ENCODE measurements at places on chromosomes 2 and 18.

DNA sequence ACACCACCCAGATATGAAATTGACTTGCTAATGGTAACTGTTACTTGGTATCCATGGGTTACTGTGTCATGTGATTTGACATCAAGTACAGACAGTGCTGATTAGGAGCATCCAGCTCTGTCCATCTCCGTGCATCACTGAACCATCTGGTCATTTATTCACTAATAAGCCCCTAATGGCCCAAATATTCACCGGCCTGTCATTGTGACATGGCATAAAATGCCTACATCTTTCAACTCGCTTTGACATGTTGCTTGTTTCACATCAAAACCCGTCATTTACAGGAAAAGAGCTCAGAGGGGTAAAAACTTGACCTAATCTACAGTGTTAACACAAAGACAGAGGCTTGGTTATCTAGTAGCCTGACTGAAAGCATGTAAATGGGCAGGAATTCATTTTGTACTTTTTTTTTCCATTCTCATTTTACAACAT is 308.9 kb upstream of the ATP5MC3 start:
- DNase-seq: no peak

- no peak for DNase-seq
These were observed 103.7 kb downstream of the CCDC85A start for GRCh38 chr2:56287508-56287907.

DNA sequence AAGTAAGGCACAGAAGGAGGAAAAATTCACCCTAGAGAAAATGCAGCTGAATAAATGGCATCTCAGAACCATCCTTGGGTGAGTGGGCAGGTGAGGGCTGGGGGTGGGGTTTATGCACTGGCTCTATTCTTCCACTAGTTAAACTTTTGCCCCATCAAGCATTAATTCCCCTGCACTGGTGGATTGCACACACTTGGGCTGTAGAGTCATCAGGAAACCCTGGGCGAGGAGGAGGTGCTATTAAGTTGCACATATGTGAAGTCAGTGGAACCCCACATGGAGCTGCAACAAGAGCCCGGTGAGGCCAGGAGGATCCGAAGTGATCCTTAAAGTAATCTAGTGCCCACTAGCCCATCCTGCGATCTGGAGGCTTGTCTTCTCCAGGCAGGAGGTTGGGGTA is 6.8 kb upstream of the DNAJB2 start:
- no peak for DNase-seq

DNA sequence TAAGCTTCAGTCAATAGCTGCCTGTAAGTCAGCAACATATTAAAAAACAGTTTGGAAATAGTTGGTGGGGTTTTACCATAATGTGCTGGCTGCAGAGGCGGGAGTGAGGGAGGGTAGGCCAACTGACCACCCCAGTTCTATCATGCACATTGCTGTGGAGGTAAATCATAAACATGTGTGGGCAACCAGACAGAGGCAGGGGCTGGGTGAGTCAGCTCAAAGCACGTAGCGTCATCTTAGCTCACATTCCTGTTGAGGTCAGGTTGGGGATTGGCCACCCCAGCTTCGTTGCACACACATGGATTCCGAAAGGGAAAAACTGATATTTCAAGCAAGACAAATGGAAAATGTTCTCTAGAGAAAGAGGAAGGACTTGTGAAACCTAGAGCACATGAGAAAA is 19.5 kb downstream of the GPR45 start:
- no peak for DNase-seq

GRCh38 chr2:179626261-179626660 is 235.2 kb downstream of the ZNF385B start:
- DNase-seq: no peak

GRCh38 chr18:24584813-24585212 is 124.4 kb downstream of the HRH4 start:
- no peak for DNase-seq

DNA sequence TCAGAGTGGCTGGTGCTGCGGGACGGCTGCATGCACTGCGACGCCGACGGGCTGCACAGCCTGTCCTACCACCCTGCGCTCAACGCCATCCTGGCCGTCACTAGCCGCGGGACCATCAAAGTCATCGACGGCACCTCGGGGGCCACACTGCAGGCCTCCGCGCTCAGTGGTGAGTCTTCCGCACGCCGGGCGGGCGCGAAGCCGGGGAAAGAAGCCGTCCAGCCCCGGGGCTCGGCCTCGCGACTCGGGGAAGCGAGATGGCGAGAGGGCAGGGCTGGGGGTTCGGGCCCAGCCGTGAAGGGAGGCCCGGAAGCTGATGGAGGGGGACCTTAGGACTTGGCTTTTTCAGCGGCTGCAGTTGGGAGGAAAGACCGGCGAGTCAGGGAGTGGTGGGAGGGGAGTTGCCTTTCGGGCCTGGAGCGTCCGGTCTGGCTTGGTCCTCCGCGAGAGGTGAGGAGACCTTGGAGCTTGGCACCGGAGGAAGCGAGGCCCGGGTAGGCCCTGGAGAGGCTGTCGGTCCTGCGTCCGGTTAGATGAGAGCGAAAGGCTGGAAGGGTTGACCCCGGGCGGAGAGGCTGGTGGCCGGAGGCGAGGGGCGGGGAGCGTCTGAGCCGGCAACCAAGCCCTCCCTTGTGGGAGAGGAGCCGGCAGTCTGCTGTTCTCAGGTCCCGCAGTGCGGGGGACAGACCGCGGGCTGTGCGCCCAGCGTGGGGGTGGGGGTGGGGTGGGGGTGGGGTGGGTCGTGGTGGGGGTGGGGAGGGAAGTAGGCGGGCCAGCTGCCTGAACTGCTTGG is 691 bp downstream of the BIRC6 start:
- no peak for DNase-seq

- no peak for DNase-seq
These were observed 15.9 kb upstream of the KLHL30 start for GRCh38 chr2:238122287-238123217.

- DNase-seq: no peak
These were observed 94.8 kb upstream of the OTOS start for GRCh38 chr2:240235149-240235803.

- no peak for DNase-seq
These were observed 1355.1 kb upstream of the ZEB2 start for GRCh38 chr2:145875016-145875415.

DNA sequence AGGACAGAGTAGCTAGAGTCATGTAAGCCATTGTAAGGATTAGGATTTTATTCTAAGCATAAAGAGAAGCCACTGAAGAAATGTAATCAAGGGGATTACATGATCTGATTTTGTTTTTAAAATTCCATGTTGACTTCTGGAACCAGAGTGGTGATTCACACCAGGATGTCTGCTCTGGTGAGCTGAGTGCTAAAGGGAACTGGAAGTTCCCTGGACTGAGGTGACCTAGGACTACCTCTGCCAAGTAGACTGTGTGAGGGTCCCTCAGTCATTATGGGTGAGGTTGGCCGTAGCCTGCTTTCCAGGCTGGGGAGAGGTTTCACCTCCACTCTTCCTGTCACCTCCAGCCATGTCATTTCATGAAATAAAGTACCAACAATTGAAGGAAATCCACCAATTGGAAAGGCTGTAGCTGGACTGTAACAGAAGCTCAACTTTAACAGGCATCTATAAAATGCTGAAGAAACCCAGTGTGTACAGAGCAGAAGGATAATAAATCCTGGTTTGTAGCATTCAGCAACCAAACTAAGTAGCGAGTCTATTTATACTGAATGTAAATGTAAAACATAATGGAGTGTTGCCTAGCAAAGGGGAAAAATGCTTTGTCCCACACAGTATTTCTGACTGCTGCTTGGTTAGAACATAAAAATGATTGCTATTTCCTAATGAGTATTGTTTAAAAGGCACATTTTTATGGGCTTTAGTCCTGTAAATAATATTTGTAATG is 507.4 kb upstream of the PKDCC start:
- DNase-seq: no peak

- no peak for DNase-seq
These were observed 159.9 kb downstream of the PRPF40A start for GRCh38 chr2:152557273-152557888.

GRCh38 chr2:241811952-241812729 is 3.1 kb downstream of the NEU4 start:
- no peak for DNase-seq

DNA sequence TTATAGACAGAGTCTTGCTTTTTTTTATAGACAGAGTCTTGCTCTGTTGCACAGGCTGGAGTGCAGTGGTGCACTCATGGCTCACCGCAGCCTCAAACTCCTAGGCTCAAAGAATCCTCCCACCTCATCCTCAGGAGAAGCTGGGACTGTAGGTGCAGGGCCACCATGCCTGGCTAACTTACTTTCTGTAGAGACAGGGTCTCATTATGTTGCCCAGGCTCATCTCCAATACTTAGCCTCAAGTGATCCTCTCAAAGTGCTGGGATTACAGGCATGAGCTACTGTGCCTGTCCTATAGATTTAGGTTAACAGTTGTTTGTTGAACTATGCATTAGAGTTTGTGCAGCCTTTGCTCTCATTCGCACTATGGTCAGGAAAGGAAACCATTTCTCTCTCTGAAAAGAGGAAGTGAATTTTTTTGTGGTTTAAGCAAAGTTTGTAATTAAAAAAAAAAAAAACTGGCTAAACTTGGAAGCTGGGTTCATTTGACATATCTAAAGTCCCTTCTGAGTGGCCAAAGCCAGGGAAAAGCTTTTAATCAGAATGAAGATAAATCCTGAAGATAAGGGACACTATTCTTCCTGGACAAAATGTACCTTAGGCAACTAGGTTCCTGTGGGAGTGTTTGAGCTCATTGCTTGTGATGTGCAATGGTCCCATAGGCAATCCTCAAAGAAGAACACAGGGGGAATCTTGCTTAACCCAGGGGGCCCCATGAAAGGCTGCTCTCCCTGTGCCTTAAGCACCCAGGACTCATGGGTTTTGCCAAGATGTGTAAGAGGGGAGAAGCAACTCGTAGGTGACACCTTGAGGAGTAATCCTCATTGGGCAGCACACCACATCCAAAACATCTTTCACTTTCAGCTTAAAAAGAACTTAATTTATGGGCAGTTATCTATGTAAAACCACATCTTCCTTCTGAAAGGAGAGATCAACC is 201.7 kb downstream of the MREG start:
- no peak for DNase-seq

DNA sequence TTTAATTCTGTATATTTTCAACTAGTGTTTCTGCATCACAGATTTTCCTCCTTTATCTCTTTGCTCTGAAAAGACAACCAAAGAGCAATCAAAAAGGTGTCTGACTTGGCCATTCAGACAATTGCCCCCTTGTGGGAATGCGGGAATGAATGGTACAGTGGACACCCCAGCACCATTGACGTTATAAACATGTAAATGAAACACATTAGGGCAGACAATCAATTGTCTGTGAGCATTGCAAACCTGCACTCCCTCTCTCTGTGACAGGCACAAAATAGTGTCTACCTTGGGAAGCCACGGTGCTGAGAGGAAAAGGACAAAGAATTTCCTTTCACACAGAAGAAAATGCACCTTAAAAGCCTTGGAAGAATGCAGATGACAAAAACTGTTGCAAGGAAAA is 8.0 kb downstream of the ZEB2 start:
- DNase-seq: no peak

- DNase-seq: no peak
These were observed 40.8 kb upstream of the FRZB start for GRCh38 chr2:182907081-182907830.

DNA sequence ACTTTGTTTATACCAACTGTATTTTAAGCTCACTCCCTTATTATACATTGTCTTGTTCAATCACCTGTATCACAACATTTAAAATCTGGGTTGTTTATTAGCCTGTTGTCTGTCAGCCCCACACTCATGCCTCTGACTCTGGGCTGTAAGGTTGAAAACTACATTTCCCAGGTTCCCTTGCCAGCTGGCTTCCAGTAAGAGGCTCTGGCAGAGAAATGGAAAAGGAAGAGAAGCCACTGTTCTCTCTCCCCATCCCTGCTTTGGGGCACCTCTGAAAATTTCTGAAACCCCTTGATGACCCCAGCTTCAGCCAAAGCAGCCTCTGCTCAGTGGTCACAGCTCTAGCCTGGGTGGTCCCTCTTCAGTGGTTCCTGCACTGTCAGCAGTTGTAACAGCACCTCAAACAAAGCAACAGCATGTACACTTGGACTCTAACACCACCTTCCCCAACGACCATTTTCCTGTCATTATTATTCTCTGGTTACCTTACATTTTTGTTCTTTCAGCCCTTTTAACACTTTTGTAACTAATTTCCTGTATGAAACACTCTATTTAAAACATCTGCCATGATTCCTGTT is 108.9 kb upstream of the LGALSL start:
- DNase-seq: no peak

- DNase-seq: no peak
These were observed 536.7 kb downstream of the RIT2 start for GRCh38 chr18:42578792-42579191.

DNA sequence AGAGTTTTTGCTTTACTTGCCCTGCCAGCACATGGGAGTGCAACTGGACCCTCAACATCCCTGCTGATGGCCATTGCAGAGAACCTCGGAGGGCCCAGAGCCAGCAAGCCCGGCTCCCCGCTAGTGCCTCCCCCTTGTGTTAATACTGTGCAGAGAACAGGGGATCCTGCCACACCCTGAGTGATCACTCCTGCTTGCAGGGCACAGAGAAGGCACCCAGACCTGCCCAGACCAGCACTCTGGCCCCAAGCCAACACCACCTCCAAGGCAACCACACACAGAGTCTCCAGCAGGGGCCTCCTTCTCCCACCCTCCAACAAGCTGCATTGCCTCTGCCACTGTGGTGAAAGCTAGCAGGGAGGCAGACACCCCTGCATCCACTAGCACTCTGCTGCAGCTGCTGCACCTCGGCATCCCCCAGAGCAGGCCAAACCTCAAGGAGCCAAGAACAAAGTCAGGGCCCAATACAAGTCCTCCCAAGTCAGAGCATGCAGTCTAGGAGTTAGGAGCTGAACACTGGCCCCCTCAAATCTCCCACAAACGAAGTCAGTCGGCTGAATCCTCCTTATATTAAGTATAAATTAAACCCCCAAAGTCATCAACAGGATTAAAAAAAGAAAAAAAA is 157.7 kb downstream of the CCDC178 start:
- no peak for DNase-seq
